Choroid plexus epithelial cell (primary cell): ENCODE measurements at places on chromosomes 2 and 18.

DNA sequence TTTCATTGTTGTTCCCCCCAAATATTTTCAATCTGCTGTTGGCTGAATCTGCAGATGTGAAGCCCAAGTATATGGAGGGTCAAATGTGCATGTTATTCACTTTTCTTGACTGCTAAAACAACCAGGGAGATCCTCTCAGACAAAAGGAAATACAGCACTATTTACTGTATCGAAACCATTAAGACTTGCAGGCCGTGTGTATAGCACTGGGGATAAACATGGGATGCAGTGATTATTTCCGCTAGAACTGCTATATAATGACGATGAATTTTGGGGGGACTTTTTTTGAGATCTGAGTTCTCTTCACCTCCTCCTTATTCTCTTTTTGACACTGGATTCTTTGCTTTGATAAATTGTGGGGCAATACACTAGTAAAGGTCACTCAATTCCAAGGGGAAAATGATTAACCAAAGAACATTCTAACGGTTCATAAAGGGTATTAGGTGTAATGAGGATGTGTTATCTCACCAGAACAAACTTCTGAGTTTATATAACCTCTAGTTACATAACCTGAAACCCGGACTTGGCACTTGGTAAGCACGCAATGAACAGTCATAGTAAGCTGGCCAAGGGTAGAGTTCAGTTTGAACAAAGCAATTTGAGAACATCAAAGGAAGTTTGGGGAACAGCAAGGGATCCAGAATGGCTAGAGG, 3.5 kb upstream of the UGT1A1 start:
- no peak for DNase-seq

GRCh38 chr2:236715077-236715476, 145.5 kb downstream of the ACKR3 start:
- no peak for DNase-seq

- no peak for DNase-seq
Measured at GRCh38 chr2:73088211-73088610, 16.7 kb upstream of the SFXN5 start.

- DNase-seq = no peak
Measured at GRCh38 chr2:85888020-85888683, 638 bp downstream of the ST3GAL5 start.

GRCh38 chr2:8923183-8923582, 80.3 kb downstream of the MBOAT2 start:
- DNase-seq = peak; percentile 32

DNA sequence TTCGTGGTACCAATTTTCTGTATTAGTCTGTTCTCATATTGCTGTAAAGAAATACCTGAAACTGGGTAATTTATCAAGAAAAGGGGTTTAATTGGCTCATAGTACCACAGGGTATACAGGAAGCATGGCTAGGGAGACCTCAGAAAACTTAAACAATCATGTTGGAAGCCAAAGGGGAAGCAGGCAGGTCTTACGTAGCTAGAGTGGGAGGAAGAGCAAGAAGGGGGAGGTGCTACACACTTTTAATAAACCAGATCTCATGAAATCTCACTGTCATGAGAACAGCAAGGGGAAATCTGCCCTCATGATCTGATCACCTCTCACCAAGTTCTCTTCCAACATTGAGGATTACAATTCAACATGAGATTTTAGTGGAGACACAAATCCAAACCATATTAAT, 226.8 kb upstream of the TPO start:
- DNase-seq = no peak
